CD4-positive, alpha-beta T cell (primary cell): ENCODE measurements at places on chromosomes 1 and 21. TPM values are rescaled to one million over a fixed set of nuclear protein-coding genes. Genes with fewer than 3 reads are reported as not detected.

The PCBP3 gene
- total RNA-seq = 3.8 TPM

- no peak for DNase-seq
Measured at GRCh38 chr1:89035080-89035479, 12.4 kb upstream of the GBP3 start.

GRCh38 chr1:58755468-58755872 is 28.4 kb downstream of the JUN start:
- peak; percentile 69 for DNase-seq

DNA sequence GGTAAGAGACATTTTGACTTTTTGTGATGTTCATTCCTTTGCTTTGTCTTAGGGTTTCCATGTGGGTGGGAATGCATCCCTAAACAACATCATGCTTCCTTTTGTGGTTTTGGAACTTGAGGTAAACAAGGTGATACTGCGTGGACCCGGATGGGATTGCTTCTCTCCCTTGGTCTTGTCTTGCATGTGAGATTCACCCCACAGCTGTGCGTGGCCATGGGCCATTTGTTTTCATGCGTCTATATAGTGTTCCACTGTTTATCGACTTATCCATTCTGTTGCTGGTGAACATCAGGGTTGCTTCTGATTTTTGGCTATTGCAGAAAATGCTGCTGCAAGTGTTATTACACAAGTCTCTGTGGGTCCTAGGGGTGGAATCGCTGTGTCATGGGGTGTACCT is 21.1 kb downstream of the CRYAA start:
- no peak for DNase-seq

DNA sequence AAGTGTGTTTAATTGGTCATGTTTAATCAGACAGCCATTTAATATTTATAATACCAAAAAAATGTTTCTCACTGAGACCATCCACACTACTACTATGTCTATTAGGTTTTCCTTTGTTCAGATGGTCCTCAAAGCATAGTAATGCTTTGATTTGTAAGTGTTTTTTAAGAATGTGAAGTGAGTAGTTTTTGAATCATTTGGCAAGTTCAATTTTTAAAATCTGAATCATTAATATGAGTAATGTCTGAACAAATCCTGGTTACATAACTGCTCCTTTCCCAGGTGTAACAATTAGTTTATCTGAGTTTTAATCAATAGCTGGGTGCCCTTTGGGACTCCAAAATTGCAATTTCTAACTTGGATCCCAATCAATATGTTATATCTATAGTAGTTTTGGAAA is 23.5 kb upstream of the RPL5 start:
- DNase-seq = no peak

The OLFM3 gene
- total RNA-seq = not detected

DNA sequence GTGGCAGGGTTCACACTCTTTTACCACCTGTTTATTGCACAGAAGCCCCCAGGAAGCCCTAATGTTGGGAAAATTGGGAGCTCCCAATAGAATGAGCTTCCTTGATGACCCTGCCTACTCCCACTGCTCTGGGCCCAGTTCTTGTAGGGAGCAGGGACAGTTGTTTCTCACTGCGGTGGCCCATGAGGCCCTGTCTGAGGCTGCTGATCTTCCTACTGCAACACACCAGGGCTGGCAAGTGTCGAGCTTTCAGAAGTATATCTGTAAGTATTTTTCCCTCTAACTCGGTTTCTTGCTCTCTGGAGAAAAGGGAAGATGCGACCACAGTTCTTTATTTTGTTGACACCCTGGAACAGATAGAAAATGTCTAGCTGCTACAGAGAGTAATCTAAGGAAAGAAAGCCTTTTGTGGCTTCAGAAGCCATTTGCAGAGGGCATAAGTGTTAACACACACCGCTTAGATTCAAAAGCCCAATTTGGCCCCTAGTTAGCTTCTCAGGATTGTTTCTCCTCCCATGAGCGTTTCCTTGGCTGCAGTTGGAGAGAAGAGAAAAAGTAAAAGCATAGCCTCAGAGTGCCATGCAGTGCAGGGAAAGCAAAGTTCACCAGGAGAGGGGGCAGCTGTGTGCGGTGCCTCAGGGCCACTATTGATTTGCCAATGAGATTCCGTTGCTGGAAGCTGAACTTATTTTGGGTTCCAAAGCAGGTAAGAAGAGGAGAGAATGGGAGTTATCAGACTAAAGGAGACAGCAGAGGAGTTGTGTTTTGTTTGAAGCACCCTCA is 102.6 kb downstream of the SELENOF start:
- no peak for DNase-seq

GRCh38 chr1:219757890-219758289 is 145.0 kb upstream of the ZC3H11B start:
- no peak for DNase-seq

The AQP10 gene
- total RNA-seq = not detected

GRCh38 chr1:248590055-248590454 is 7.4 kb downstream of the OR2T10 start:
- no peak for DNase-seq

GRCh38 chr1:184940694-184941409 is 33.5 kb downstream of the NIBAN1 start:
- DNase-seq = no peak

DNA sequence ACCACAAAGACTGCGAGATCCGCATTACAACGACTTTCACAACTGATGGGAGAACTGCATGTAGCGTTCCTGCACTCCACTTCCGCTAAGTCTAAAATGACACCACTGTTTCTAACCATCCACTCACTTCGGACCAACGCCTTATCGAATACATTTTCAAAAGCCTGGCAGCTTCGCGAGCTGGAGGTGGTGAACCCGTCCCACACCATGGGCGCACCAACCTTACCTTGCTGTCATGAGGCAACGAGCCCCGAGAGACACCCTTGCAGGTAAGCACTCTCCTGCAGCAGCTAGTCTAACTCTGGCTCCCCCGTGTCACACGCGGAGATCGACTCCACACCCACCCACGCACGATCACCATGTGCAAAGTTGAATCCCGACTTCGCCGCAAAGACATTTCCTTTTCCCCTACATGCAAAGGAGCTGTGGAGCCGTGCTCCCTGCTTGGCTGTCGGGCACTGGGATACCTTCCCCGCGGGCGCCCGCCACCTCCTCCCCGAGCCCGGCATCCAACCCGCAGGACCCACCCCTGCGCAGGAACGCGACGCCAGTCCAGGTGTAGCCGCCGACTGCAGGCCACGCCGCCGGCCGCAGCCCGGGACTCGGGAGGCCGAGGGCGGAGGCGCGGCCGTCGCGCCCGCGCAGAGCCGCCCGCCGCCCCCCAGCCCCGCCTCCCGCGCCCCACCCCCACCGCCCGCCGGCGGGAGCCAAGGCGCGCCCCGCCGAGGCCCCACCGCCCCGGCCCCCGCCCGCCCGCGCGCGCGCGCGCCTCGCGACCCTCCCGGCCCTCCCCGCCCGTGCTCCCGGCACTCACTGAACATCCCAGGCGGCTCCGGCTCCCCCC is 629 bp downstream of the TAF5L start:
- peak; percentile 49 for DNase-seq

DNA sequence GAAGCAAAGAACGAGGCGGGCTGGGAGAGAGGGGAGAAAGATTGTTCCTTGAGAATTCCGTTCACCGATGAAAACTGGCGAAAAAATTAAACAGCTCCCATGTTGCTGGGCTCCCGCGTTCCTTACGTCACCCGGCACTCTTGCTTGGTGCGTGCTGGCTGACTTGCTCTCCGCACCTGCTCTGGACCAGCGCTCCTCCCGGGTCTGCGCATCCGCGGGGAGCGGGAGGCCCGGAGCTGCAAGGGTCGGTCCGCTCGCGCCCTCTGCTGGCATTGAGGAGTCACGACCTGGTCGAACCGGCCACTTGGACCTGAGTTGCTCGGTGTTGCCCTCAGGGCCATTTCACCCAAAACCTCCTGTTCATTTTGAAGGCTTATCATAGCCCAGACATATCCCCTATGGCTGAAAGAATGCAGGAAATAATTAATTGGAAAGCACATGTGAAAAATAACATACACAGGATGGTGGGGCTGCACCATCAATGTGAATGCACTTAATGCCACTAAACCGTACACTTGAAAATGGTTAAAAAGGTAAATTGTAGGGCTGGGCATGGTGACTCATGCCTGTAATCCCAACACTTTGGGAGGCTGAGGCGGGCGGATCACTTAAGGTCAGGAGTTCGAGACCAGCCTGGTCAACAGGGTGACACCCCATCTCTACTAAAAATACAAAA is 98.9 kb upstream of the BACE2 start:
- peak; percentile 73 for DNase-seq

The TMPRSS3 gene
- total RNA-seq = 1.5 TPM

The SV2A gene
- total RNA-seq = 2.9 TPM

- DNase-seq = no peak
Measured at GRCh38 chr21:36891692-36892091, 74.8 kb downstream of the HLCS start.

DNA sequence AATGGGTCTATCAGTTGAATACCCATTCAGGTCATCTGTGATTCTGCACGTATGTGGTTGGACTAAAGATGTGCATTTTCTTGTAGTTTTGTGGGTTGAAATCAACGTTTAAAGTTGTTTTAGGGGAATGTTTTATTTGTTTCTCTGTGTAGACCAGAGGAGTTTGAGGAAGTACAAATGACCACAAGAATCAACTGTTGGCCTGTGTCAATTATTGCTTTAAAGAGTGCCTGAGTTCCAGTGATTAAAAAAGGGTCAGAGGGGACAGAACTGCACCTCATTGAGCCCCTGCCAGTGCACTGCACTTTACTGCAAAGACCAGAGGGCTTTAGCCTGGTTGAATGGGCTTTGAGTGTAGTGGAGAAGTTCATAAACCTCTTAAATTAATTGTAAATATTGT is 190.3 kb downstream of the VPS13D start:
- no peak for DNase-seq

DNA sequence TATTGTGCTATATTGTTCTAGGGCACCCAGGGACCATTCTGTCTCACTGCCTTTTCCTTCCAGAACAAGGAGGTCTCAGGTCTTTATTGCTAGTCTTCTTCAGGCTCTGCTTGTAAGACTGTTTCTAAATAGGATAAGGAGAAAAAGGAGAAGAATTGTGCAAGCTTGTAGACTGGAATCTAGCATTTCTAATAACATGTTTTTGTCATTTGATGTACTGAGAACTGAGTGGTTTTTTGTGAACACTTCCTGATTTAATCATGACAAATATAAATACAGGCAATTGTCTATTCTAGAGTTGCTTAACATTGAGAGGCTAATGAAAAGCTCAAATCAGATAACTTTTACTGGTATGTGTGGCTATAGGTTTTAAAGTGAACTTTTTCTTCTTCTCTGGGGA is 77.6 kb downstream of the CLIC4 start:
- DNase-seq = no peak

DNA sequence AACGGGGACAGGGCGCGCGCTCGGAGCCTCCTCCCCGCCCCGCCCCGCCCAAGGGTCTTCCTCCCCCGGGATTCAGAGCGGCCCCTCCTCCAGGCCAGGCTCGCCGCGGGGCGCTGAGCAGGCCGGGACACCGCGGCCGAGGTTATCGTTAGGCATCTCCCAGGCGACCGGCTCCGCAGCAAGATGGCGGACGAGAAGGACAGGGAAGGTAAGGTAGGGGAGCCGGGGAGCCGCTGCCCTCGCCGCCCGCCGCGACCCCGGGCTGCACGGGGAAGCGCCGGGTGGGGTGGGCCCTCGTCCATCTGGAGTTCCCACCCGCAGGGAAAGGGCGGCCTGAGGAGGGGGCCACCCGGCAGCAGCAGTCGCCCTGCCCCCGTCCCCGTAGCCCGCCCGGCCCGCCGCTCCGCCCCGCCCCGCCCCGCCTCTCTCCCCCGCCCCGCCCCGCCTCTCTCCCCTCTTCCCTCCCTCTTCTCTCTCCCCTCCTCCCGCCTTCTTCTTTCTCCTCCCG is 105.9 kb upstream of the HNRNPU start:
- peak; percentile 73 for DNase-seq

The TACSTD2 gene
- total RNA-seq = 0.36 TPM

The SPRR2E gene
- total RNA-seq = not detected

DNA sequence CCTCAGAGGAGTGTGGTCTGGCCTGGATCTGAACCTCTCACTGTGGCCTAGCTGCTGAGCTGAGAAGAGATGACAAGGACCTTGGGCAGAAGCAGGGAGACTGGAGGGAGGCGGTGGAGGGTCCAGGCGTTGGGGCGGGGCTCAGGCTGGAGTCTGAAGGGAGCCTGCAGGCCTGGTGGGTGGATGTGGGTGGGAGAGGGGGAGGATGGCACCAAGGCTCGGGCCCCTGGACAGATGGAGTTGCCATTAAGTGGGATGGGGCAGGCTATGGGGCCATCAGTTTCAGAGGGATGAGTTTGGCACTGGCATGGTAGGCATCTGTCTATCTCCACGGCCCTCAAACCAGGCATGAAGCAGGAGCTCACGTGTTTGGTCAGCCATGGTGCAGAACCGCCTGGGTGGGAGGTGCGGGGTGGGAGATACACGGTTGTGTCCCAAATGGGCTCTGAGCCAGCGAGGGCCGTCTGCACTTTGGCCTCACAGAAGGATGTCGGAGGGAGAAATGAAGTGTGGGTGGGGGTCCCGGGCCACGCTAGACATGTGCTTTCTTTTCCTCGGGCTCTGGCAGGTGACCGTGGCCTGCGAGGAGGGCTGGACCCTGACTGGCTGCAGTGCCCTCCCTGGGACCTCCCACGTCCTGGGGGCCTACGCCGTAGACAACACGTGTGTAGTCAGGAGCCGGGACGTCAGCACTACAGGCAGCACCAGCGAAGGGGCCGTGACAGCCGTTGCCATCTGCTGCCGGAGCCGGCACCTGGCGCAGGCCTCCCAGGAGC is 23.6 kb downstream of the PCSK9 start:
- DNase-seq = no peak

DNA sequence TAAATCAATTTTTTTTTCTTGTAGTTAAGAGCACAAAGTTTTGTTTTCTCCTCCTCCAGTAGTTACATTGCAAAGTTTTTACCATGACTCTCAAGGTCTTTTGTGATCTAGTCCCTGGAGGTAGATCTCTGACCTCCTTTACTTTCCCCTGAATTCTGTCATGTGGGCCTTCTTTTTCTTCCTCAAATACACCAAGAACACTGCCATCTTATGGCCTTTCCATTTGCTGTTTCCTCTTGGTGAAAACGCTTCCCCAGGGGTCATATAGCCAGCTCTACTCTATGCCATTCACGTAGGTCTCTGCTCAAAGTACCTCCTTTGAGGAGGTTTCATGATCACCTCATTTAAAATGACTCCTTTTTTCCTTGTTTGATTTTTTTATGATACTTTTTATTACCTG is 2.7 kb downstream of the DDX20 start:
- DNase-seq = no peak

The INAVA gene
- 0.22 TPM for total RNA-seq

- DNase-seq = no peak
Measured at GRCh38 chr1:47792779-47793178, 204.4 kb downstream of the TRABD2B start.

DNA sequence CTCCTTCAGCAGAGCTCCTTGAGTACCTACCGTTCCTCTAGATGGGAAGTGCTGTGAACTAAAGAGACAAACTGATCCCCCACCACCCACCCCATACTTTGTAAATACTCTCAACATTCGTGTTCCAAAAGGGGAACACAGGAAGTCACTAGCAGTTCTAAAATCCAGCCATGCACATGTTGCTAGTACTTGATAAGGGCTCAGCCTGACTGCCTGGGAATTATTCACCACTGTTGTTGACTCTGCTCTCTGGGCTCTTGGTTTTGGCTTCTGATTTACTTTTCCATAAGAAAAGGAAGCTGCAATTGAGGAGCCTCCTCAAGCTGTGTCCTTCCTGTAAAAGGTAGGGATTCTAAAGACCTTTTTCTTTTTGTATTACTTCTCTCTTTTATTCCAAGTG is 67.5 kb downstream of the IVNS1ABP start:
- DNase-seq = no peak
